Spleen (tissue), 13 donors: ENCODE measurements at places on chromosomes 1 and 21. TPM values are rescaled to one million over a fixed set of nuclear protein-coding genes. Genes with fewer than 3 reads are reported as not detected.

The GBP7 gene
- 0.14 TPM for total RNA-seq

The MTARC1 gene
- total RNA-seq, result 16.6 TPM

The UQCRH gene
- total RNA-seq, result 109 TPM

DNA sequence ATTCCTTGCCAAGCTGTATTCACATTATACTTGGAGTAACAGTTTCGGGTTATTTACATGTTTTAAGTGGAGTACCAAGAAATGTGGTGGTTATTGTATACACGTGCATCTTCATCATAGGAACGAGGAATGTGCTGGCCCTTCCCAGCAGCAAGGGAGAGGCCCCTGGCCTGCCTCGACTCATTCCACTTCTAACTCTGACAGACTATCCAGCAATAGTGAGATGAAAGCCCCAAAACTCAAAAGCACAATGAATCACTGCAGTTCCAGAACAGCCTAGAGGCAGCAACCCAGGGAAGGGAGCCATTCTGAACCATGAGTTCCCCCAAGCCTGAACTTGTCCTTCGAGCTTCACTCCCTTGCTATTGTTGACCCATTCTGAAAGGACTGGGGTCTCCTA, 23.1 kb downstream of the FAM89A start:
- no peaks in the 10 kb centered on the region for H3K36me3 ChIP-seq
- peaks cover 5% of the 10 kb centered on the region for H3K4me1 ChIP-seq
- no peaks in the 10 kb centered on the region for H3K27me3 ChIP-seq
- no peak overlapping the region for H3K4me3 ChIP-seq
- no peak overlapping the region for H3K27ac ChIP-seq
- DNase-seq, result no peak

DNA sequence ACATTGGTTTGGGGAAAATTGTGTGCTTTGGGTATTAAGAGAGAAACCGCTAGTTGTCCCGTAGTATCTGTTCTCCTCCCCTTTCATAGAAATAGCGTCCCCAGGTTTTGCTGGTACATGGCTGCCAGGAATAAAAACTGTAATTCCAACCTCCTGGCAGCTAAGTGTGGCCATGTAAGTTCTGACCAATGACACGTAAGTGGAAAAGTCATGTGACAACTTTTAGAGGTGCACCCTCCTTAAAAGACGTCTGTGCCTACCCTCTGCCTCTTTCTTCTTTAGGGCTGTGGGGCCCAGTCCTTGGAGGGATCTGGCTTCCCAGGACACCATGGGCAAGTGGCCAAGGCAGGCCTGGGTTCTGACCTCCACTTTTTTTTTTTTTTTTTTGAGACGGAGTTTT, 59.3 kb downstream of the UMODL1 start:
- no peak overlapping the region for H3K27ac ChIP-seq
- H3K4me3 ChIP-seq, result no peak overlapping the region
- H3K27me3 ChIP-seq, result peaks cover 13% of the 10 kb centered on the region

- H3K36me3 ChIP-seq, result no peaks in the 10 kb centered on the region
- no peak overlapping the region for H3K27ac ChIP-seq
These were observed 1.8 kb upstream of the ZBTB48 start for GRCh38 chr1:6577831-6578525.

GRCh38 chr21:46154155-46154954, 1.0 kb downstream of the FTCD start:
- H3K36me3 ChIP-seq, result no peaks in the 10 kb centered on the region
- DNase-seq, result peak; percentile 39
- no peak overlapping the region for H3K4me3 ChIP-seq
- H3K27ac ChIP-seq, result no peak overlapping the region
- H3K27me3 ChIP-seq, result no peaks in the 10 kb centered on the region
- peaks cover 9% of the 10 kb centered on the region for H3K4me1 ChIP-seq

GRCh38 chr1:149879556-149879955, 19.8 kb upstream of the BOLA1 start:
- H3K27me3 ChIP-seq, result no peaks in the 10 kb centered on the region
- DNase-seq, result no peak
- peak overlapping the region; percentile 5 for H3K27ac ChIP-seq
- peaks cover 15% of the 10 kb centered on the region for H3K4me1 ChIP-seq
- no peaks in the 10 kb centered on the region for H3K36me3 ChIP-seq
